ENCODE measurements at places on chromosomes 12 and 14. TPM values are rescaled to one million over a fixed set of nuclear protein-coding genes. Genes with fewer than 3 reads are reported as not detected.

Gene MOAP1
- total RNA-seq: 21.4 TPM

Gene SLC10A1
- total RNA-seq: not detected

Gene SMCO3
- 0.32 TPM for total RNA-seq

Gene SOCS2
- total RNA-seq: 4.7 TPM

Gene ST8SIA1
- not detected for total RNA-seq

Gene FLRT2
- total RNA-seq: 3.3 TPM

Gene NYNRIN
- total RNA-seq: 14.3 TPM

Gene ARHGEF25
- 8.1 TPM for total RNA-seq

Gene DEPDC4
- 0.32 TPM for total RNA-seq

Gene BRAP
- total RNA-seq: 17.0 TPM

Gene CCDC38
- not detected for total RNA-seq

Gene TAS2R9
- total RNA-seq: not detected

Gene SERPINA5
- not detected for total RNA-seq

Gene CIROP
- not detected for total RNA-seq

Gene ASCL1
- not detected for total RNA-seq

Gene CLIP1
- total RNA-seq: 37.4 TPM

Gene ACOT6
- total RNA-seq: 0.30 TPM

Gene SRRM4
- not detected for total RNA-seq

Gene GARIN6
- not detected for total RNA-seq

Gene PTPRR
- total RNA-seq: 2.0 TPM

Gene SCN8A
- total RNA-seq: 40.0 TPM

Gene LTB4R2
- total RNA-seq: 5.0 TPM

Gene GPRC5D
- not detected for total RNA-seq
